ENCODE measurements at places on chromosomes 1 and 21. TPM values are rescaled to one million over a fixed set of nuclear protein-coding genes. Genes with fewer than 3 reads are reported as not detected.

FAM78B gene
- polyA plus RNA-seq, result 0.89 TPM

GRCh38 chr1:230120289-230120920, 53.4 kb downstream of the GALNT2 start:
- no peak for DNase-seq

DNA sequence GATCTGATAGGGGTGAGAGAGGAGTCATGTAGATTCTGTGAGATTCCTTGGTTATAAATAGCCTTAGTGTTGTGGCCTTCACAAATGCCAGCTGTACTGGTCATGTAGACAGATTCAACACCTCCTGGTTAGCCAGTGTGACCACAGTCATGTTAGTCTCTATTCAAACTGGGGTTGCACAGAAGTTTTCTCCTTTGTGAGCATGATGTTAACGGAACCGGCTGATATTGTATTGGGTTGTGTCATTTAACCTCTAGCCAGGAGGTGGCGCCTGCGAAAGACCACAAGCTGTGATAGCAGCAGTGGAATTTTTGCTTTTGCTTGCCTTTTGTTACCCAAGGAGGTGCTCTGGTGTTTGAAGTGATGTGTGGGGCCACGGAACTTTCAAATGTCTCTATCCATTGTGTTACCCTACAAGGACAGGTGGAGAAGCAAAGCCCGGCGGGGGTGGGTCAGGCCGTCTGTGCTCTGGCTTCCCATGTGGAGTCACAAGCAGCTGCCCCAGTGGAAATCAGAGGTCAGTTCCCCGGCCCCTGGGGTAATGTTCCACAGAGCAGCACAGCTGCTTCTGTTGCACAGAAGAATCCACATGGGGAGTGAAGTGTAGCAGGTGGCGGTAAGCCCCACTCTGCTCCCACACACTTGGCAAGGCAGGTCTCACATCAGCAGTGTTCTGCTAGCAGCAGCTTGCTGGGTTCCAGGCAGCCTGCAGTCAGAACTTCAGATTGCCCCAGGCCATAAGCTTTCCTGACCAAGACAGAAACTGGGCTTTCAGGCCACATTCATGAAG, 112.6 kb downstream of the ADAMTS1 start:
- no peak for DNase-seq

GRCh38 chr1:170640581-170640980, 23.4 kb upstream of the PRRX1 start:
- DNase-seq, result no peak

IL24 gene
- 0.43 TPM for polyA plus RNA-seq

GRCh38 chr21:31457675-31458074, 113.6 kb upstream of the TIAM1 start:
- DNase-seq, result no peak

GRCh38 chr1:119366424-119366823, 2.2 kb upstream of the HAO2 start:
- DNase-seq, result no peak

PCSK9 gene
- 1.0 TPM for polyA plus RNA-seq

ERICH3 gene
- polyA plus RNA-seq, result 1.4 TPM

DNA sequence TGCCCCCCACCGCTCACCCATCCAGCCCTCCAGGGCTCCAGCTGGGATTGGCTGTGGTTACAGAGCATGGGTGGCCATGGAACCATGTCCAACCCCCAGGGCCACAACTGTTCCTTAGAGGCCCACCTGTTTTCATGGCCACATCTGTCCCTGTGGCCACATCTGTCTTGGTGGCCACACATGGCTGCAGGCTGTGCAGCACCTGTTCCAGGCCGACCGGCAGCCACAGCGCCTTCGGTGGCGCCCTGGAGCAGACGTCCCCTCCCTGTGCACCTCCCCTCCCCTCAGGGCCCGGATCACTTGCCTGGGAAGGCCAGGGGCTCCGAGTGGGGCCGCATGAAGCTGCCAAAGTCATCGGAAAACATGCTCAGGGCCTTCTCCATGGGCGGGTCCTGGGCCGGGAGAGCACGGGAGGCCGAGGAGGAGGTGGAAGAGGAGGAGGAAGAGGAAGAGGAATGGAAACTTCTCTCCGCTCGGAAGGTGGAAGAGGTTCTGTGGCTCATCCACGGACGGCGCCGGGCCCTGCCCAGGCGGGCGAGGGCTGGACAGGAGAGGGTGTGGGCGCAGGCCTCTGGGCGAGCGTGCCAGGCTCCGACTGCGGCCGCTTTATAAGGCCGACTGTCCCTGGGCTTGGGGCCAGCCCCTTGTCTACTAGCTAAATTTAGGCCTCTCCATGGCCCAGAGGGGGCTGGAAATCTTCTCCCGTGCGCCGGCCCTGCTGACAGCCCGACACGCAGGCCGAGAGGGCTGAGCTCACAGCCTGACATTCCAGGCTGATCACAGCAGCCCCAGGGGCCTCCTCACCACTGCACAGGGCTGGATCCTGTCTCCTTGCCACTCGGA, at the start of gene HSPB7:
TSS of gene HSPB7 (minus strand) at position 583 of the 843 bp plus-strand sequence. CDS start at position 503, 80 bp downstream.
- peak; percentile 71 for DNase-seq

SLC22A15 gene
- 4.0 TPM for polyA plus RNA-seq

GRCh38 chr1:218510153-218510772, 165.1 kb downstream of the TGFB2 start:
- no peak for DNase-seq

GRCh38 chr1:84365225-84366221, 32.8 kb upstream of the DNASE2B start:
- peak; percentile 58 for DNase-seq

DNA sequence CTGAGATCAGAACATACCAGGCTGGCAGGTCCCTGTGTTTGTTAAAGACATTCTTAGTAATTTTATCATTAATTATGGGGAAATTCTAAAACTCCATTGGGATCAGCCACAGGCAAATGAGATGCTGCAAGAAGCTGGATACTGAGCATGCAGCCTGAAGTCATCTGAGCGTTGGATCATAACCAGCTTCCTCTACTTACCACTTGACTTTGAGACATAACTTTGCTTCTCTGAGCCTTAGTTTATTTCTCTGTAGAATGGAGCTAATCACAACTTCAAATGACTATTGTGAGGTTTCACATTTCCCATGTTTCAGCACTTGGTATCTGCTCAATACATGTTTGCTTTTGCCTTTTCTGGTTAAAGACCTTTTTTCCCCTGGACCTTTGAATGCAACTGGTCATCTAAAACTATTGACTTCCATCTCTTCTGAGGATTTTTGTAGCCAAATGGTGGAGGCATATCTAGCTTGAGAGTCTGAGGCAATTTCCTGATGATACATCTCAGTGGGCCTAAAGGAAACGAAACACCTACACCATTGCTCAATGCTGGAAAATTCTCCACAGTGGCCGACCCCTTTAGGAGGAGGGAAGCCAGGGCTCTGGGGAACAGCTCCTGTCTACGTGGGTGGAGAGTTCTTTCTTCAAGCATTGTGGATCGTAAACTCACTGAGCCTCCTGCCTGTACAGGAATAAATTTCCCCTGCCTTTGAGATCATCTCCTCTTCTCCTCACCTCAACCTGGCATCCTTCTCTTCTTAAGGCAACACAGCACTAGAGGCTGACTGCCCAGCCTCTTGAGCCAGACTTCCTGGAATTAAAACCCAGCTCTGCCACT, 109.1 kb upstream of the HOOK1 start:
- DNase-seq, result no peak

PROX1 gene
- 10.4 TPM for polyA plus RNA-seq

DNA sequence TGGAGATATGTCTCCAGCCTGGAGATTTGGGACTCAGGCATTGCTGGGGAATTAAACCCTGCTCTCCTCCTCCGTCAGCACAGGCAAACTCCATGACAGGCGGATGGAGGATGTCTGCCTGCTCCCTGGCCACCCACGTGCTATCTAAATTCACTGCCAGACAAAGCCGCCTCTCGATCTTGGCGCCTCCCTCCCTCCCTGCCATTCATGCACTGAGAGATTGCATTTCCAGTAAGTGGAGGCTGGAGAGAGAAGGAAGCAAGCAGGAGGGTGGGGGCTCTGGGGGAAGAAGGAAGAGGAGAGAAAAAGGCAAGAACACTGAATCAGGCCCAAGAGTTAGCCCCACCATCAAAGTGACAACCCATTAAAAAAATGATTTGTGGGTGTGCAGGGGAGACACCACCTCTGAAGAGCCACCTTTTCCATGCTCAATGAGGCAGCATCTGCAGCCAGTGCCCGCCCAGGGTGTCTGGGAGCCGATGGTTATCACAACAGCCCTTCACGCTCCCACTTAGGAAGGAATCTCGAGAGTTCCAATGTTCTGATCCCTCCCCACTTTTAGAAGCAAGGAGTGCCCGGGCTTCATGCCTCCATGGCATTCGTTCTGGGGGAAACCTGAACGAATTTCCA, 183.0 kb downstream of the HIVEP3 start:
- DNase-seq, result peak; percentile 66

- DNase-seq, result no peak
Observed at GRCh38 chr1:15418806-15419515, 9.3 kb downstream of the EFHD2 start.

GRCh38 chr1:203934651-203935050, 73.3 kb downstream of the SNRPE start:
- no peak for DNase-seq

DNA sequence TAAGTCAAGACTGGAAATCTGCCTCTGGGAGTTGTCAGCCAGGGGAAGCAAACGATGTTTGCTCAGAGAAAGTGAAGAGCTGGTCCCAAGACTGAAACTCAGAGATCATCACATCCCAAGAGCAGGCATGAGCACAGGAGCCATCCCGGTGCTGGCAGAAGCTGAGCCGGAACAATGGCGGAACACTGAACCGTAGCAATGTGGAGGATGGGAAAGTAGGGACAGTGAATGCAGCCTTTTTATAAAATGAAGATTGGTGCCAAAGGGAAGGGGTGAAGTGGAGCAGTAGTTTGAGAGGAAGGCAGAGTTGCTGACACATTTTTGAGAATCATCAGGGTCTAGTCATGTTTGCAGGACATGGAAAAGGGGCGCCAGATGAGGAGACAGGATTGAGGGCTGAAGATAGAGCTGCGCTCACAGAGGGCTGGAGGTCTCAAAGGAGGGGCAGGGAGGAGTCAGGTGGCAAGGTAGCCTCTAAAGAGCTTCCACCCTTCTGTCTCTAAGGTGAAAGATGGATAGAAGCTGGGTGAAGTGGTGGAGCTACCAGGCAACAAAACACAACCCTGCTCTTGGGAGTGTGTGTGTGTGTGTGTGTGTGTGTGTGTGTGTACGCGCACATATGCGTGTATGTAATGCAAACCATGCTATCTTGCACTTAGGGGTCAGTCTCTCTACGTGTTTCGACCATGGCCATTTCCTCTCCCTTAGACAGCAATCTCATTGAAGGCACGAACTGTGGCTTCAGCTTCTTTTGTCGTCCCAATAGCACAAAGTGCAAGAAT, 94.3 kb upstream of the IRF2BP2 start:
- no peak for DNase-seq

FABP3 gene
- polyA plus RNA-seq, result 10.5 TPM

DNA sequence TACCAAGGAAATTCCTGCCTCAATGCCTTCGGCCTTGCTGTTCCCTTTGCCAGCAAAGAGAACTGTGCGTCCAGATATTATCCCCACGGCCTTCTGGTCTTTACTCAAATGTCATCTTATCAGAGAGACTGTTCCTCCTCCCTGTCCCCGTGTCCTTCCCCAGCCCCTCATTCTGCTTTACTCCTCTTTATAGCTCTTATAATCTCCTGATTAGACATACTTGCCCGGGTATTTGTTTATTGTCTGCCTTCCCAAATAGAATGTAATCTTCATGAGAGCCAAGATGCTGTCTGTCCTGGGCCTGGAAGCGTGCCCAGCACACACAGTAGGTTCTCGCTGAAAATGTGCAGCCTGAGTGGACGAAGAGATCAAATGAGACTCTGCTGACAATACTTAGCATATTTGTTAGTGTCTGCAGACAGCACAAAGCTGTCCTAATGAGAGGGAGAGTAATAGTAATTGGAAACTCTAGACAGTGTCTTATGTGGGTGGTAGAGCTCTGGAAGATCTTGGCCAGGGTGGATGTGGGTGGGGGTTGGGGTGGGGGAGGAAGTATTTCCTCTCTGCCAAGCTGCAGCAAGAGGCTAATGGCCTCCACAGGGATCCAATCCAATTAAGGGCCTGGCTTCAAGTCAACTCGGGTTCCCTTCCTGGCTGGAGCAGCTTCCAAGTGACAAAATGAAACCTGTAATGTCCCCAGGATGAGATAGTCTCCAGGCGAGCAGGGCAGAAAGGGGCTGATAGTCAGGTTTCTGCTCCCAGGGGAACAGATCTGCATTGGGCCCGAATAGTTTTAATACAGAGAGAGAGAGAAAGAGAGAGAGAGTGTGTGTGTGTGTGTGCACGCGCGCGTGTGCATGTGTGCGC, 9.5 kb upstream of the CLIC4 start:
- DNase-seq, result peak; percentile 94

SLC9A1 gene
- 18.9 TPM for polyA plus RNA-seq

DNA sequence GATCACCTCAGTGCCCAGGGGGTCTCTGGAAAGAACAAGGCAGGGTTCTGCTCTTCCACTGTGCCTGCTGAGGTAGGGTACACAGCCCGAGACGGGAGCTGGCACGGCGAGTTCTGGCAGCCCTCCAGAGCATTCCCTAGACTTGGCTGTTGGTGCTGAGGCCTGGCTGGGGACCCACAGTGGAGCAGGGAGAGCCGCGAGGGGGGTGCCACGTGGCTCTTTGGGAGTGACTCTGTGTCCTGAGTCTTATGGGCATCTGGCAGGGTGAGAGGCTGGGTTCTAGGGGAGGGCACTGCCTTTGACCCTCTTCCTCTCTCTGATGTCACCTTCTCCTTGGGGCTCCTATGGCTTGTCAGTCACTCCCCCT, 336.4 kb downstream of the CAMTA1 start:
- DNase-seq, result no peak

- DNase-seq, result peak; percentile 57
Observed at GRCh38 chr1:96966536-96967138, 245.1 kb downstream of the PTBP2 start.

- no peak for DNase-seq
Observed at GRCh38 chr1:110503471-110503870, 15.5 kb downstream of the KCNA10 start.

GRCh38 chr1:229121845-229122436, 149.0 kb upstream of the RAB4A start:
- no peak for DNase-seq

GRCh38 chr1:225554216-225554812, 98.6 kb downstream of the ENAH start:
- no peak for DNase-seq

DNA sequence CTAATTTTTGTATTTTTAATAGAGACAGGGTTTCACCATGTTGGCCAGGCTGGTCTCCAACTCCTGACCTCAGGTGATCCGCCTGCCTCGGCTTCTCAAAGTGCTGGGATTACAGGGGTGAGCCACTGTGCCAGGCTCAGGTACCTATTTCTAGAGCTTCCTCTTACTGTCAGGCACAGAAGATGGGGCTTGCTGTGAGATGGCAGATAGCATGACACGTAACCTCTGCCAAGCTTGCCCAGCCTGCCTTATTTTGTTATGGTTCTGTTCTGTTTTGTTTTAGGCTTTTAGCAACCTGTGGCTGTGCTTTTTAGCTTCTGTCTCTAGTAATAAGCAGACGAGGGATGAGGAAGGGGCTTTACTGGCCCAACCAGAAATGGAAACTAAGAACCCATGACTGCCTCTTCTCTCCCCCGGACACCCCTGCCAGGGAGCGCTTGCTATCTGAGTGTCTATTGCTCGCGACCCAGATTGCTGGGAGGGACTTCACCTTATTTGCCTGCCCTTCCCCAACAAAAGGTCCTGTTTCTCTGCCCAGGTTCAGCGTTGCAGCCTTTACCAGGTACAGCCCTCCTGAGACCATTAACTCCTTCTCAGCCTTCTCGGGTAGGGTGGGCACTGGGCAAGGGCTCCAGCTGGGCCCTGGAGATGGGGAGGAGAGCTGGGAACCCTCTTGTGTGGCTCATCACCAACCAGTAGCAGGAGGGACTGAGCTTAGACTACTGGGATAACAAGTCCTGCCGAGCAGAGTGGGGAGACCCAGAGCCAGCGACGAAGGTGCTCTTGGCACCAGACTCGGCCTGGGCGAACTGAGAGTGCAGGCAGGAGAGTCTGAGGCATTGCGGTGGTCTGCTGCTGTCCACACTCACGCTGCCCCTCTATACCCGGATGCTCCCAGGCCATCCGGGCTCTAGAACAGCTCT, 13.5 kb upstream of the LGR6 start:
- no peak for DNase-seq

Measured in left lung (tissue), 14 donors.